ENCODE measurements at places on chromosomes 2 and 18.

GRCh38 chr18:78792736-78793135 lies 186.9 kb upstream of the SALL3 start:
- no peak for DNase-seq

- no peak for DNase-seq
Observed at GRCh38 chr2:138247302-138247701, 254.3 kb upstream of the SPOPL start.

DNA sequence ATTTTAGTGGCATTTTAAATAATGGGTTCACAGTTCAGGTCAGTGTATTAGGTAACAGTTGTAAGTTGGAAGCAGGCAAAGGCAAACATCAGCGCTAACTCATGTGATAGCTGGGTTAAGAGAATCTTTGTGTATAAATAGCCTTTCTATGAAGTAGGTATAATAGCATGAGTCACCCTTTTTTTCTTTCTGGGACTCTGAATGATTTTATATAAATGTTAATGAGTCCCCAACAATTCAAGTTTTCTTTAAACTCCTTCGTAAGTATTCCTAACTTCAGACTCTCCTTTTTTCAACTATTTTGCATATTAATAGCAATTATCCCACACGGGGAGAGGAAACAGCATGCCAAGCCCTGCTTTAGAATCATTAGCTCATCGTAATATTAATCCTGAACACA lies 384.3 kb downstream of the PIK3C3 start:
- no peak for DNase-seq

DNA sequence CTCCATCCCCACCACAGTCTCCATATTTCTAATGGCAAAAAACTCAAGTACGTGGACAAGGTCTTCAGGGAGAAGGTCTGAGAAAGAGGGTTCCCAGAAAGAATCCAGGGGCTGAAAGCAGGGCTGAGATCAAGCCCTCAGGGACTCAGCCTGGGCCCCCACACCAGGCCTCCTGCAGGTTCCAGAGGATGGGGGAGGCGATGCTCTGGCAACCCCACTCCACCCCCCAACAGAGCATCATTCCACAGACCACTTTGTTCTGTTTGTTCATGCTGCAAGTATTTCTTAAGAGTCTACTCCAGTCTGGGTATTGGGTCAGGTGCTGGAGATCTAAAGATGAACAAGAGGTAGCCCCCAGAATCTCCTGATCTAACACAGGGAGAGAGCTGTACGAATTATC lies 32.2 kb downstream of the ZBTB7C start:
- no peak for DNase-seq

GRCh38 chr2:58891828-58892377 lies 650.8 kb upstream of the FANCL start:
- DNase-seq = no peak

DNA sequence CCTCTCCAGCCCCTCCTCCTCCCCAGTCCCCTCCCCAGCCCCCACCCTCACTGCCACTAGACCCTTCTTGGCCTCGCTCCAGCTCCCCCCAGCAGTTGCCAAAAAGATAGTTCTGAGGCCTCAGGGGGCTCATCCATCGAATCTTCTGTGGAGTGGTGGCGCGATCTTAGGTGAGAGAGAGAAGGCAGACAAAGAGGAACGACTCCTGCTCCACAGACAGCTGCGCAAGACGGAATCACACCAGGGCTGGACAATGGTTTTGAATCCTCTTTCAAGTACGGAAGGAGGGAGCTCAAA lies 68.1 kb downstream of the LAMA3 start:
- DNase-seq = no peak

DNA sequence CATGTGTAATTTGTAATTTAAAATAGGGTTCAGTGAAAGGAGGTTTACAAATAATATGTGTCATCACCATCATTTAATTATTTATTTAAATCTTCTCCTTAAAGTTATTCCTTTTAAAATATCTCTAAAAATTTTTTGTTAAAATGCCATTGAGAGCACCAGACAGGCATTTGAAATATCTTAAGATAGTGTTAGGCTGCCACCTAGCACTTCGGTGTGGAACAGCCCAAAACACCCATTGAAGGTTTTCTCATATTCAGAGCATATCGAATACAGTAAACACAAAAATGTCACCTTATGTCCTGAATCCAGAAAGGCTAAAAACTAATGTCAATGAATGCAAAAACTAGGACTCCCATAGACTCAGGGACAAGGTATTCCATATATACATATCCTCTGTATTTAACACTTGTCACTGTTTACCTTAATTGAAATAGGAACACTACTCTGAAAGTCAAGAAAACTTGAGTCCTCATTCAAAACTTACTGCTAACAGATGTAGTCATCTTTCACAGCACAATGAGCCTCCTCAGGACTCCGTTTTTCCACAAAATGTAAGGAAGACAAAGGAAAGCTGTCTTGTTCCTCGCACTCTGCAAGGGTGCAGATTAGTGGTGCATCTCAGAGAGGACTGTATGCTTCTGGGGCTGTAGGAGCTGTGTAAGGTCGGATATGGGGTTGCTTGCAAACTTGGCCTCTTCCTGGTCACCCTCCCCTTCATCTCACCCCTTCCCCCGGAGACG lies 329.5 kb downstream of the PAX3 start:
- DNase-seq = no peak

GRCh38 chr2:38415023-38415422 lies 38.0 kb upstream of the ATL2 start:
- DNase-seq = no peak

GRCh38 chr2:168033966-168034365 lies 213.4 kb downstream of the STK39 start:
- DNase-seq = no peak

DNA sequence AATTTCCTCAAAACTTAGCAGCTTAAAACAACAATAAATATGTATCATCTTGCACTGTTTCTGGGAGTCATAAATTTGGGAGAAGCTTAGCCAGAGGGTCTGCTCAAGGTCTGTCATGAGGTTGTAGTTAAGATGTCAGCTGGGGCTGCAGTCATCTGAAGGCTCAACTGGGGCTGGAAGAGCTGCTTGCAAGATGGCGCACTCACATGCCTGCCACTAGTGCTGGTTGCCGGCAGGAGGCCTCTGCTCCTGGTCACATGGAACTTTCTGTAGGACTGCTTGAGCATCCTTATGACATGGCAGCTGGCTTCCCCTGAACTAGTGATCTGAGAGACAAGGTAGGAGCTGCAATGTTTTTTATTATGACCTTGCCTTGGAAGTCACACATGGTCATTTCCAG lies 215.5 kb upstream of the HAAO start:
- no peak for DNase-seq

- DNase-seq = no peak
Observed at GRCh38 chr2:39779341-39779851, 338 bp upstream of the THUMPD2 start.
